GM12865 (cell line): ENCODE measurements at places on chromosomes 4 and X.

GRCh38 chrX:132470831-132471230 lies 18.0 kb downstream of the MBNL3 start:
- no peak for DNase-seq

DNA sequence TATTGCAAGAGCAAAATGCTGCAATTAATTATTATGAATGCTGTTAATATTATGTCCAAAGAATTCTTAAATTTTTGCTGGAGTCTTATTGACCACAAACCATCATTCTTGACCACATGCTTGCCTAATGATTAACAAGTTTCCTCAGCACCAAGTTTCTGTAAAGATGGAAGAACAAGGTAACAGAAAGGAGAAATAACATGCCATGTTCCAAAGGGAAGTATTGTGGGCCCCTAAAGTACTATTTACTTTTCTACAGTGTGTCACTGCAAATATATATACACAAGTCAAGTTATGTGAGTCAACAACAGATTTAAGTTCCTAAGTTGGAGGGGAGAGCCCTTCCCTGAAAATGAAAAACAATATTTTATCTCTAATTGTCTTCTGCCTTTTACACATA lies 20.6 kb downstream of the FAM47E start:
- no peak for DNase-seq

- no peak for DNase-seq
These were observed 4.7 kb downstream of the TLR8 start for GRCh38 chrX:12911122-12911470.

- no peak for DNase-seq
These were observed 304.4 kb downstream of the DHX15 start for GRCh38 chr4:24279911-24280375.

GRCh38 chr4:125041372-125041930 lies 273.3 kb upstream of the FAT4 start:
- no peak for DNase-seq
